ENCODE measurements at places on chromosomes 3 and 15.

DNA sequence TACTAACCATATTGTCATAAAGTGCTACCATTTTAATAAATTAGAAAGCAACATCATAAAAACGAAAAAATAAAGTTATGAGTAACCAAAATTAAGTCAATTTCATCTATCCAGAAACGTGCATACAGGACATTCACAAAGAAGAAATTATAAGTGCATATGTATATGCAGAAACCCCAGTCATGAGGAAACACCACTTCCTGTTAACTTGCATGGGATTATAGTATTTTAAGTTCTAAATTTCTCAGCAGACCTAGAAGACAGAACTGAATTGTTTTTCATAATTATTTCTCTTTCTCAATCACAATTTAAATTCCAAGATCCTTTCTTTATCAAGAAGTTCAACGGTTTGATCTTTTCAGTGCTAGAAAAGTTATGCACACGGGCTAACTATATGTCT is 1.4 kb upstream of the KBTBD8 start:
- DNase-seq: no peak

GRCh38 chr3:123281929-123282328 is 80.2 kb downstream of the SEC22A start:
- DNase-seq: no peak

DNA sequence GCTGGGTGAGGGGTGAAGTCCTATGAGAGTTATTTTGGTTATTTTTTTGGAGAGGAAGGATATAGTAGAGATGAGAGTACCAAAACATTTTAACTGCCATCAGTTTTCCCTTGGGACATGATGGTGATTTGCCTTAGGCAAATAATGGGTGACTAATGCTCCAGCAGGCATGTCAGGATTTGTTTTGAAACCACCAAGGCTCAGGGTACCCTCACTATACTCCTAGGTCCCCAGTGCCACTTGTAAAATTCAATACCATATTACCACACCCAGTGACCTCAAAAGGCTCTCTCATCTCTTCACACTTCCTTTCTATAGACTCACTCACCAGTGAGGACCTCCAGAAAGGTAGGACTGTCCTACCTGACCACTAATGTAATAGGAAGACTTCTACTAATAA is 83.6 kb downstream of the WDR72 start:
- no peak for DNase-seq

DNA sequence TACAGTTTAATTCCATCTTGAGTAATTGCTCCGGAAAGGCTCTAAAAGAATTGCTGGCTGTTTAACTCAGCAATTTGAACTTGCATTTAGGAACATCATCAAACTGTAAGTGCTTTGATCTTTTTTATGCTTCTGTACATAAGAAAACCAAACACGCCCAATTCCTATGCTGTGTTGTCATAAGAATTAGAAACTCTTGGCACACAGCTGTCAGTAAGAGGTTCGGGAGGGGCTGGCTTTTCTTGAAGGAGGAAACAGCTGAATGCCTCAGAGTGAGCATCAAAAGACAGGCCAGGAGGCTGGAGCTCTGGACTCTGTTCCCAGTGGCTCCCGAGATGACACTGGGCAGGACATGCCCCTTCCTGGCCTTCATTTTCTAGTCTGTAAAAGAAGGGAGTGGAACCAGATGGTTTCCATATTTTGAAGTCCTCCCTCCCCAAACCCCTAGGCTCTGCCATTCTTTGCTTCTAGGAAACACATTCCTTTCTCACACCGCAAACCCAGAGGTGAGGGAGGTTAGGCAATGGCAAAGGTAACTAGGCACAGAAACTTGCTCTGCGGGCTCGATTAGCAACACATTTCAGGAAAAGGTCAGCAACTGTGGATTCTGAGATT is 73.7 kb upstream of the DLG1 start:
- peak; percentile 96 for DNase-seq

GRCh38 chr3:112759681-112760080 is 87.0 kb downstream of the CD200R1L start:
- DNase-seq: no peak

GRCh38 chr15:85759376-85759775 is 35.3 kb downstream of the KLHL25 start:
- no peak for DNase-seq

DNA sequence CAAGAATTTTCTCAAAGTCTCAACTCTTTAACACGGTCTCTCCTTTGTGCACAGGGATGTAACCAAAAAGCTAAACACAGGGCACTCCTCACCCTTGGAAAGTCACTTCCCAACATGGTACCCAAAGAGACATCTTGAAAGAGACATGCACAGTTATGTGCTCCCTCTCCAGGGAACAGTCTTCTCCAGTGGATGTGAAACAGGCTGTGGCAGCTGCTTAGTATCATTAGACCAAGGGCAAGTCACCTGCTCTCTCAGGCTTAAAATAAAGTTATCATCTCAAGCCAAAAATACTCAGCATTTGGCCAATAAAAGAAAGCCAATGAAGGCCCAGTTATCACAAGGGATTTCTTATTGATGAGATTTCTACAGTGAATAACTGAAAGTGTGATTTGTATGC is 128.3 kb downstream of the WDR76 start:
- DNase-seq: no peak

- DNase-seq: no peak
Measured at GRCh38 chr3:119774444-119774843, 7.5 kb upstream of the NR1I2 start.

DNA sequence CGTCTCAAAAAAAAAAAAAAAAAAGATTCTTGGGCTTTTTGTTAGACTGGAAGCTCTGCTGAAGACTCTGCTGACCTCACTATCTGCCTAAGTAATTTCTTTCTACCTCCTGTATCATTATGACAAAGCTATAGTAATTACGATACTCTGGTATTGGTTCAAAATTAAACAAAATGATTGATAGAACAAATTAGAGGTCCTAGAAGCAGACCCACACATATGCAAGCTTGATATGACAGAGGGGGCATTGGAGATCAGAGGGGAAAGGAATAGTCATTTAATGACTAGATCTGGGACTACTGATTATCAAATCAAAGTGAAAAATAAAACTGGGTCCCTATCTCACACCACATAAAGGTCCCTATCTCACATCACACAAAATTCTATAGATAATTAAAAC is 21.9 kb upstream of the AP3B2 start:
- DNase-seq: no peak

GRCh38 chr3:153970047-153970446 is 151.1 kb upstream of the ARHGEF26 start:
- no peak for DNase-seq

GRCh38 chr3:173397161-173398110 is at the start of gene NLGN1:
Gene NLGN1, plus strand, starts transcription at chr3:173397744.
- peak; percentile 23 for DNase-seq

- no peak for DNase-seq
Measured at GRCh38 chr15:88872106-88872505, 23.2 kb downstream of the HAPLN3 start.

Measured in NCI-H226 (cell line).